ENCODE measurements at places on chromosomes 7 and 10. TPM values are rescaled to one million over a fixed set of nuclear protein-coding genes. Genes with fewer than 3 reads are reported as not detected.

The SFTPA2 gene
- total RNA-seq: not detected

The EEF1AKMT2 gene
- total RNA-seq: 17.2 TPM

The PTPRN2 gene
- 0.96 TPM for total RNA-seq

The NKX1-2 gene
- not detected for total RNA-seq

The PLXNA4 gene
- total RNA-seq: 1.9 TPM

The RNF32 gene
- total RNA-seq: 1.2 TPM

The WIPF3 gene
- total RNA-seq: 0.45 TPM

Data from A549 treated with CORT108297 at 1 μM for 4 hours (cell line).